ENCODE measurements at places on chromosomes 12 and 14.

DNA sequence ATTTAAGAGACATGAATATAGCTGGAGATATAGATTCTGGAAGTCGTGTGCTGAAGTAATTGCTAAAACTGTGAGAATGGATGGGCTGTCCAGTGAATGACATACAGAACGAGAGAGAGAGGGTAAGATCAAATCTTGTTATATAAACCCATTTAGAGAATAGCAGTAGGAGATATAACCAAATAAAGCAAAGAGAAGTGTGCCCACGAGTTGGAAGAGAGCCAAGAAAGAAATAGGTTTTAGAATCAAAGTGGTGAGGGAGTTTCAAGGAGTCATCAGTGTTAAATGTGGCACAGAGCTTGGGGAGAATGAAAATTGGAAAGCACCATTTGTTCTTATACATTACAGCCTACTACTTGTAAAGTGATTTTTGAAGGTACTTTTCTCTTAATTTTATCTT is 19.2 kb downstream of the TOGARAM1 start:
- DNase-seq, result no peak

- DNase-seq, result peak; percentile 28
These were observed 122.4 kb downstream of the TSPAN9 start for GRCh38 chr12:3199551-3200031.

DNA sequence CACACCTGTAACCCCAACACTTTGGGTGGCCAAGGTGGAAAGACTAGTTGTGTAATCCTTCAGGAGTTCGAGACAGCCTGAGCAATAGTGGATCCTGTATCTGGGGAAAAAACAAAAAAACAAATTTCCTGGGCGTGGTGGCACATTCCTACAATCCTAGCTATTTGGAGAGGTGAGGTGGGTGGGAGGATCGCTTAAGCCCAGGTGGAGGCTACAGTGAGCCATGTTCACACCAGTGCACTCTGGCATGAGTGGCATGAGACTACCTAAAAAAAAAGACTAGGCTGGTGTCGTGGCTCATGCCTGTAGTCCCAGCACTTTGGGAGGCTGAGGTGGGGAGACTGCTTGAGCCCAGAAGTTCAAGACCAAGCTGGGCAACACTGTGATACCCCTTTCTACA is 17.2 kb downstream of the PTGES3 start:
- DNase-seq, result no peak

- DNase-seq, result peak; percentile 20
These were observed 27.6 kb downstream of the PMCH start for GRCh38 chr12:102169922-102170621.

- no peak for DNase-seq
These were observed 22.3 kb upstream of the PLXNC1 start for GRCh38 chr12:94126067-94126466.

- no peak for DNase-seq
These were observed 24.1 kb downstream of the CEP83 start for GRCh38 chr12:94435511-94435927.

DNA sequence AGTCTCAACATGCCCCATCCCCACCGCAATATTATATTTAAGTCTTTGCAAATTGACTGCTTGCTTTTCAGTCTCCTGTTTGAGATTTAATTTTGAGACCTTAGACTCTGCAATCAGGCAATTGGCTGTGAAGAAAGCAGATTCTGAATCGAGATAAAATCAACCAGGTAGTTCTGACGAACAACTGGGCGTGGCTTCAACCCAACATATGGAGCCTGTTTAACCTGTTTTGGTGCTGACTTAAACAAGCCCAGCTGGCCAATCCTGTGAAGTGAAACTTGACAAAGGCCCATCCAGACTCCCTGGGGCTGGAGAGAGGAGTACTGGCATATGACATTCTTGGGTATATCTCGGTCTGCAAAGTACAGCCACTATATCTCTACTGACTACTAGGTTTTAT is 9.8 kb upstream of the CIPC start:
- no peak for DNase-seq

DNA sequence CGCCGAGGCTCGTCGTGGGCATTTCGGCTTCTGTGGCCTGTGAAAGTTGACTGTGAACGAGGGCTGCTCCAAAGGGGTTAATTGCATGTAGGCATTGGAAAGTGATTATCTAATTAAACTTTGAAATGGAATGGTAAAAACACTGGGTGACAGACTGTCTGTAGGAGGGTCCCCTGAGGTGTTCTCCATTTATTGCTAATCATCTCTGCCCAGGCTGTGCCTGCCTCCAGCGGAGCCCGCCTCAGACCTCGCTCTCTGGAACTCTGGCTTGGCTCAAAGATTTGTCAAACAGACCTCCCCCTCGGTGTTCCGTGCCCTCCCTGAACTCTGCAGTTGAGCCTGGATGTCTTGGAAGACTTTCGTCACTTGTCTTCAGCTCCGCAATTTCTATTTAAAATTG is 50.2 kb upstream of the VRK1 start:
- no peak for DNase-seq

- DNase-seq, result no peak
These were observed 132.9 kb upstream of the DIO3 start for GRCh38 chr14:101428409-101428808.

DNA sequence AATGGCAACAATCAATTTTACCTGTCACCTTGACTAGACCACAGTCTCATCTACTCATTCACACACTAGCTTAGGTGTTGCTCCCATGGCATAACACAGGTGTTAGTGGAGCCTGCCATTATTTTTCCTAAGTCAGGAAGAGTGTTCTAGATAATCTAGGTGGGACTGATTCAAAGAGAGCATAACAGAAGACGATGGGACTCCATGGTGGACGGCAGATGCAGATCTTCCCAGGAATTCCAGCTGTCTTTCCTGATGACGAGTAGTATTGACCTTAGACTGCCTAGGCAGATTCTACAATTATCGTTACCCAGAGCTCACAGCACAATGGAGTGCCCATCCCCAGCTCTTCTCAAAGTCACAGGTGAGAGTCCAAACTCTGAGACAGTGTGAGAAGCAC is 589.0 kb downstream of the TMEM121 start:
- DNase-seq, result no peak

- no peak for DNase-seq
These were observed 682.4 kb downstream of the SLC16A7 start for GRCh38 chr12:60278209-60278608.

GRCh38 chr12:88703790-88704189 is 123.5 kb upstream of the KITLG start:
- DNase-seq, result peak; percentile 25

DNA sequence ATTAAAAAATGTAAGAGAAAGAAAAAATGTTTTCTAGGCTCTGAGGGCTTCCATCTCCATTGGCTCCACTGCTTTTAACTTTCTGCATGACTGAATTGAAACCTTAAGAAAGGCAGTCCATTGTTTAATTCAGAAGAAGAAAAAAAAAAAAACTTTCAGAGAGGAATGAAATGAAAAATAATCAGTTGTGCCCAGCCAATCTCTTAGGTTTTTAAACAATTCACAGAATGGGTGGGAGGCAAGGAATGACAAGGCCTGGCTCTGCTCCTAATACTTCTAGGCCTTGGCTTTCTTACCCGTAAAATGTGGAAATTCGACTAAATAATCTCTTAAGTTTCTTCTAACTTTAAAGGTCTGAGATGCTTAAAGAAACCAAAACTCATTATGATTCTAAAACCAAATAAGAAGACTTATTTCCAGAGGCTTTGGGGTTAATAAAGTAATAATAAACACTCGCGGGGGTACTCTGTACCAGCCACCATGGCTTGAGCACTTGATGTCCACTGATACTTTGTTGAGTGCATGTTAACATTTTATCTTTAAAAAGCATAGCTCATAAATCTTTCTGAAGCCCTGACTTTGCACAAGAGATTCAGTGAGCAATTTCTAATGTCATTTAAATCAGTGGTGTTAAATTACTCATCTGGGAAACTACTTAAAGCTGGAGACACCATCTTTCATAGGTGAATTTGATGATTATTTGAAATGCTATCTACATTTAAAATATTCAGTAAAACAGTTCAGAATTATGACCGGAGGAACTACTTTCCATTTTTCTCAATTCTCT is 49.6 kb downstream of the STON2 start:
- DNase-seq, result no peak

DNA sequence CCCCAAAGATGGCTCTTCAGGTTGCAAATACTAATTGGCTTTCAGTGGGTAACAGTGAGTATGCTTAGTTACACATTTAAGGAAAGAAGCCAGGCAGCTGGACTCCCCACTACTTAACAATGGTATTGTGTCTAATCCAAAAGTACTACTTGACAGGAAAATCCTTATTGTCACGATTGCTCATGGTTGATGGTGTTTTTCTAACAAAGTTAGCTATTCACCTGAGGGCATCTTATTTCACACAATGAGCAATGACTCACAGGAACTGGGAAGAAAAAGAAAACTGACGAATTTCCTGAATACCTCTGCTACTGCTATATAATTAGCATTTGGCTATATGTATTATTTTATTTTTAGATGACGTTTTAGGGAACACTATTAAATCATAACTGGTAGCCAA is 33.4 kb upstream of the ALG10 start:
- no peak for DNase-seq

- DNase-seq, result peak; percentile 77
These were observed 3.5 kb downstream of the TGM1 start for GRCh38 chr14:24259282-24260025.

- peak; percentile 13 for DNase-seq
These were observed 64.2 kb upstream of the CSRP2 start for GRCh38 chr12:76943008-76943407.

DNA sequence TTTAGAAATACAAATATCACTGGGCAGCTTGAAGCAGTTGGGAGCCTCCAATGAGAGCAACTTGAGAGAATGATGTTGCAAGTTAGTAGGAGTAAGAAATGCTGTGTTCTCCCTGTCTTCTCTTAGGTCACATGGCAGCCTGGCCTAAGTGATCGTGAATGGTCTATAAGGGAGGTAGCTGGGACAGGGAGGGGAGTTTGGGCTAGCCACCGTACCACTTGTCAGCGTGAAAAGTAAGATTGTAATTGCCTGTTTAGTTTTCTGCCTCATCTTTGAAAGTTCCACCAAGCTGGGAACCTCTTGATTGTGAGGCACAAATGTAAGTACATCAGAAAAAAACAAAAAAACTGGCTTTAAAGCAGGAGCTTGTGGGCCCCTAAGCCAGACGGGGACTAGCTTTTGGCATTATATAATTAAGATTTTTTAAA is 36.4 kb downstream of the MDM2 start:
- no peak for DNase-seq

- peak; percentile 73 for DNase-seq
These were observed at the start of gene PYM1 for GRCh38 chr12:55927588-55928502. Gene PYM1 (minus strand): TSS chr12:55927894. CDS start chr12:55927761, 133 bp downstream.

GRCh38 chr12:92185052-92185451 is 39.4 kb upstream of the BTG1 start:
- DNase-seq, result no peak

DNA sequence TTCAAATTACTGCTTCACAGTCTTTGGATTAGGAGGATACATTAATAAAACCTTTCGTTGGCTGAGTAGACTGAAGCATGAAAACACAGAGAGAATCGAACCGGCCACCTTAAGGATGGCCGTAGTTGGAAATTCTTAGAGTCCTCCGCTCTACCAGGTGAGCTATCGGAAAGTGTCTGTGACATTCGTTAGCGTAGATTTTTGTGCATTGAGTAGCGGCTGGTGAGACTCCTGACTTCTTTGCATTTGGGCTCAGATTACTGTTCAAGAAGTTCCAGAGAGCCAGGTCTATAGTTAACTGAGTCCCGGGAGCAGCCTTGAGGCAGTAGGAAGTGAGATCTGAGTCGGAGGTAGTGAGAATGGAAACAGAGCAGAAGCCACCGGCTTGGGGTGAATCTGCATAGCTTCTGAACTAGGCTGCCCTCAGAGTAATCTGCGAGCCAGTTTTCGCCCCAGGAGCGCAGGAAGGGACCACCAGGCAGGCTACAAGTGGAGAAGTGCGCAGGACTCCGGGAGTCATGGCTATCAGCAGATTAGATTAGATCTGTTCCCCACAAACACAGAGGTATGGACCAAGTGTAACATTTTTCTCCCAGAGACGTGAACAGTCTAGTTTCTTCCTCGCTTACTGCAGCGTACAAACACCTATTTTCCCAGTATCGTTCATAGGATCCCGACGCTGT is 11.0 kb downstream of the OR6S1 start:
- peak; percentile 70 for DNase-seq

DNA sequence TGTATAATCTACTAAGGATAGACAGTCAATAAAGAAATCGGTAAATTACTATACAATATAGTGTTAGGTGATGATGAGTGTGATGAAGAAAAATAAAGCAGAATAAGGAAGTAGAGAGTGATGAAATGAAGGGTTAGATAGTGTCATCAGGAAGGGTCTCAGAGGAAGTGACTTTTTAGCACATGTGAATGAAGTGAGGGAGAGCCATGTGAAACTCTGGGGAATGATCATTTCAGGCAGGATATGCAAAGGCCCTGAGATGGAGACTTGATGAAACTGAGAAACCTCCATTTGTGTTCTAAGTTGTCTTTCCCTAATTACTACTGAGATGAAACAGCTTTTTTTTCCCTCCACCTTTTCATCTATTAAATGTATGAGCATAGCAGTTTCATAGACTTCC is 19.4 kb upstream of the GNPTAB start:
- no peak for DNase-seq

GRCh38 chr12:112996501-112996900 is 18.2 kb downstream of the OAS2 start:
- DNase-seq, result no peak

GRCh38 chr12:113403435-113404415 is at the start of gene SDS:
Gene SDS (minus strand): TSS chr12:113403887. CDS start chr12:113399708, 4,179 bp downstream.
- DNase-seq, result peak; percentile 22

DNA sequence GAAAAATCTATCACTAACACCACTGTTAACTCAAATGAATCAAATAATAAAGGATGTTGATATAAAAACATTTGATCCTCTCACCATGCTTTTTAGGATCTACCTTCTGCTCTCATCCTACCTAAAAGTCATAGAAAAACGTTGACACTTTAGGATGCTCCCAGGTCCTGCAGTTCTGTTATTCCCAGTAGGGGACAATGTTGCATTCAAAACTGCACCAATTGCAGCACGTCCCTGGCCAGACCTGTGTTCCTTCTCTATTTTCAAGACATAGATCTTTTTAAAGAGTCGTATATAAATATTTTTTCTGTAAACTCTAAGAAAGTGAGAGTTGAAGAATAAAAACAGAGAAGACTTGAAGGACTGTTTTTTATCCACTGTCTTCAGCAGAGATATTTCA is 8.8 kb downstream of the AICDA start:
- no peak for DNase-seq

GRCh38 chr12:88468581-88468980 is 111.7 kb downstream of the KITLG start:
- DNase-seq, result peak; percentile 40

DNA sequence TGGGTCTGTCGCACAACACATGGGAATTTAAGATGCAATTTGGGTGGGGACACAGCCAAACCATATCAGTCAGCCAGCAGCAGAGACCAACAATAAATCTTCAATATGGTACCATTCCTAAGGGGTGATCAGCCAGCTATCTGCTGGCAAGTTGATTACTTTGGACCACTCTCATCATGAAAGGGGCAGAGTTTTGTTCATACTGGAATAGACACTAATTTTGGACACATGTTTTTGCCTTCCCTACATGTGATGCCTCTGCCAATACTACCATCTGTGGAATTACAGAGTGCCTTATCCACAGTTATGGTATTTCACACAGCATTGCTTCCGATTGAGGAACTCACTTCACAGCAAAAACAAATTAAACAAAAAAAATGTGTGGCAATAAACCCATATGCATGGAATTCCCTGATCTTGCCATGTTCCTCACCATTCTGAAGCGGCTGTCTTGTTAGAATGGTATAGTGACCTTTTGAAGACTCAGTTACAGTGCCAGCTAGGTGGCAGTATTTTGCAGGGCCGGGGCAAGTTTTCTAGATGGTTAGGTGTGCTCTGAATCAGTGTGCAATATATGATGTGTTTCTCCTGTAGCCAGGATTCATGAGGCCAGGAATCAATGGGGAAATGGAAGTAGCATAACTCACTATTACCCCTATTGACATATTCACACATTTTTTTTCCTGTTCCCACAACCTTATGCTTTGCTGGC is 179.0 kb upstream of the IGF1 start:
- DNase-seq, result no peak

All from fibroblast of skin of right biceps (primary cell).